ENCODE measurements at places on chromosomes 12 and 14.

DNA sequence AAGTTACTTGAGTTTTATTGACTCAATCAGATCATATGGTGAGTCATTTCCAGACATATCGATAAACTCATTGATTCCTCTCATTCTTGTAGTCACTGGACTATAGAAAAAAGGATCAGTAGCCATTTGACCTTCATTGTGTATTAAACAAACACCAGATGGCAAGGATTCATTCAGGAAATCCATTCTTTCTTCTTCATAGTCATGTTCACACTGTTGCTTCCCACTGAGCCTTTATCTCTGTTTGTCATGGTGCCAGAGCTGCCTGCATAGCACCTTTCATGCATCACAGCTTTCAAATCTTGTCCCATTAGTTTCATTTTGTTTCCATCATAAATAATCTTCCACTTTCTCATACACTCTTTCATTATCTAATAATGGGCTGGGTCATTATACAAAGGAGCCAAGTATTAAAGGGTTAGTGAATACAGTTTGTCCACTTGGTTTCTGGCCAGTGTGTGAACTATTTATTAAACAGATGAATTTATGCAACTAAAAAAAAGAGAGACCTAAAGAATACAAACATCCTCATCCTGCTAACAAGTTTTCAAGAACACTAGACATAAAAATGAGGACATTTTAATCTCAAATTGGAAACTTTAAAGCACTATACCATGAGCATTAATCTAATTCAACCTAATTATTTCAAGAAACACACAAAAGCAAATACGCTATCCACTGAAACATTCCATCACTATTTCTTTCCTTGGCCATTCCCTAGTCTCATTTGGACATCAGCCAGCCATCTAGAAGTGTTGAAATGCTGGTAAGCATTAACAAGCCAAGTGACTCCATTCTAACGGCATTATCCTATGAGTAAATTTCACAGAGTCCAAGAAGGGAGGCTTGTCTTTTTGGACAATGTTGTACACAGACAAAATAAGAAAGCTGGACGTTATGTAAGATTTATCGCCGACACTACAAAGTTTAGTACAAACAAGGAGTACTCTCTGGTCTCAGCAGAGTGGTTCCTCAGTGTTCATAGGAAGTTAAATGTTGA lies 476.5 kb downstream of the FOXG1 start:
- DNase-seq, result no peak

GRCh38 chr14:20772650-20773049 lies 4.4 kb downstream of the EDDM3B start:
- no peak for DNase-seq

DNA sequence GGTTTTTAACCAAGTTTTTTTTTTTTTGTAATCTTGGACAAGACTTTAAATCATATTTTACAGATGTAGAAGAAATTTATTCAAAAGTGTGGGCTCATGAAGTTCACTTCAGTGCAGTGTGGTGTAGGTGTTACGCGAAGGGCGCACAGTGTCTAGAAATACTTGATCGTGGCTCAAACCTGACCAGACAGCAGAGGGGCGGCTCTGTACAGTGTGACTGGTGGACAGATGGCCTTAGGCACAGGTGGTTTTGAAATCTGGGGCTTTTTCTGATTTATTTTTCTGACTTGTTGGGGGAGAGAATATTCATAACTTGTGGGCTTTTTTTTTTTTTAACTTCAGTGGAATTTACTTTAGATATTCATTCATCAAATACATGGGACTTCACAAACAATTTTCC lies 179.2 kb downstream of the PELI2 start:
- no peak for DNase-seq

DNA sequence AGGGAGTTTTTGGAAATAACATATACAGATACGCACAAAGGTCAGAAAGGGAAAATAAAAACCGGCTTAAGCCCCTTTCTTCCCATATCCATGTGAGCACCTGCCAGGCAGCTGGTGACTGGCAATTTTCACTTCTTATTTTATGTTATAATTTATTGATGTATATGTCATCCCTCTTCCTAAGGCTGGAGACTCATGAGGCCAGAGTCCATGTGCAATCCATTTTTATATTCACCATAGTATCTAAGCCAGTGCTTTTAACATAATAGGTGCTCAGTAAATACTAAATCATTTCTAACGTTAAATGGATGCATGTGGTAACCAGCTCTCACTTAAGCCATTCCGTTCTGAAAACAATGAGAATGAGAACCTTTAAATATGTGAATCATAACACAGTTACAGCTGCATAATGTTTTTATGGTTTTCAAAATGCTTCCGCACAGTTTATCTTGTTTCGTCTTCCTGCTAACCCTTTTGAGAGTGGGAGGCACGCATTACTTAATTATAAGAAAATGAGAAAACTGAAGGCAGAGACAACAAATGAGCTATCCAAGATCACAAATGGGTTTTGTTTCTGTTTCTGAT lies 178.3 kb downstream of the CACNA1C start:
- no peak for DNase-seq

All from stimulated activated naive CD4-positive, alpha-beta T cell treated with Interleukin-2 at 50 U/mL for 16 hours (primary cell).